ENCODE measurements at places on chromosomes 3 and 15.

GRCh38 chr15:61702224-61703020, 357.8 kb downstream of the VPS13C start:
- DNase-seq = no peak

DNA sequence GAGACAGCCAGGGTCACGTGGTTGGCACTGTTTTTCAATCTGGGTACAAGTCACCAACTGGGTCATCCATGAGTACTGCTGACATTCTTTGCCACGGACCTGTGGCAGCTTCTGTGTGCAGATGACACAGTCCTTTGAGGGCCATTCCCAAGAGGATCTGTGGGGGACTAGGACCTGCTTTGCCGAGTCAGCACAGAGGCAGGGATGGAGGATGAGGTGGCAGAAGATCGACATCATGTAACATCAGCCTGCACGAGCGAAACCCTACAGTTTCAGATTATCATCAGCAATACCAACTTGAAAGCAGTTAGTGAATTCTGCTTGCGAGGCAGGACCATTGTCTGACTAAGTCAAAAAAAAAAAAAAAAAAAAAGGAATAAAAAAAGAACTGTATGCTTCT, 227.7 kb downstream of the FOXP1 start:
- DNase-seq = no peak

GRCh38 chr15:42419369-42419768, 60.1 kb downstream of the CAPN3 start:
- DNase-seq = no peak

DNA sequence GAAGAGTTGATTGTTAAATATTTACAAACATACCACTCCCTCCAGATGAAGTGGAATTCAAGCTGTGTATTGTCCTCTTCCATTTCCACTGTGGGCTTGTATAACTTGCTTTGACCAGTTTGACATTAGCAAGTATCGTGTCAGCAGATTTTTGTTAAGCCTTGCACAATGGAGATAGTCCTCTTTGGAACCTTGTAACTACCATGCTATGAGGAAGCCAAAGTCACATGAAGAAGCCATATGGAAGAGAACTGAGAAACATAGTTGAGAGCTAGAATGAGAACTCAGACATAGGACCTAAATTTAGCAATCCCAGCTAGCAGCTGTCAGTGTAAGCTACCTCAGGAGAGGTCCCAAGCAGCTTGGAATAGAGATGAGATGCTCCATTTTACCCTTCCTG, 889.2 kb downstream of the PDCD6IP start:
- DNase-seq = no peak

GRCh38 chr15:86016750-86017149, 62.9 kb upstream of the AGBL1 start:
- DNase-seq = no peak

Measured in brain (organoid and tissue), 16 donors.